ENCODE measurements at places on chromosomes 5 and 9. TPM values are rescaled to one million over a fixed set of nuclear protein-coding genes. Genes with fewer than 3 reads are reported as not detected.
A peak's percentile ranks its signal among the peaks of the same experiment; 100 is the strongest.

DNA sequence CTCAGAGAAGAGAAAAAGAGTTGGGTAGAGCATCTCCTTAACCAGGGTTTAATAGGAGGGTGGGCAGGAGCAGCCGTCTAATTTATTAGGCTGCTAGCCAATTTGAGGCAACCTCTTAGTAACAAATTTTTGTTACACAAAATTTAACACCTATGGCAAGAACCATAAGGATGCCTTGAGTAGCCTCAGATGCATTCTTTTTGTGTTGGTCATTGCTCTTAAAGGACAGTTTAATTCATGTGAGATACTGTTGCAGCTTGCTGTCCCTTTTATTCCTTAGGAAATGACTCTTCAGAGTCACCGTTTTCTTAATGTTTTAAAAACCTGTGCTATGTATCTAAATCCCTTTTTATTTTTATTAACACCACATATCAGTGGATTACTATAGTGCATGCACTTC, 255.1 kb downstream of the MAST4 start:
- no peak for DNase-seq
- no peak overlapping the region for H3K27ac ChIP-seq
- H3K36me3 ChIP-seq, result no peaks in the 10 kb centered on the region
- no peaks in the 10 kb centered on the region for H3K27me3 ChIP-seq

The TCF7 gene
- total RNA-seq, result 7.0 TPM

DNA sequence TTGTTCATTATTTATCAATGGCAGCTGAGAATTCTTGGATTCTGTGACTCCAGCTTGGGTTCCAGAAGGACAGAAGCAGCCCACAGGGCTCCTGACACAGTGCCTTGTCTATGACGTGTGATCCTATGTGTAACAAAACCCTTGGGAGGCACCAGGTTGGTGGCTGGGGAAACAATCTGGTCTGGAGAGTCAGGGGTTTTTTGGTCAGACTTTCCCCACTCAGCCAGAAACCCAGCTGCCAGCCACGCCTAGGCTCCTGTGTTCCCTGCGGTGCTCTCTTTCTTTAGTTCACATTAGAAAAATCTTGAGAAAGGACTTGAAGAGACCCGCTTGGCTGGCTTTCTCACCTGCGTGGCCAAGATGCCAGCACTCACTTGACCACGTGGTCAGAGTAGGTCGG, 15.5 kb upstream of the ZBED3 start:
- no peak for DNase-seq
- H3K4me3 ChIP-seq, result no peak overlapping the region
- no peaks in the 10 kb centered on the region for H3K4me1 ChIP-seq
- H3K27me3 ChIP-seq, result no peaks in the 10 kb centered on the region

GRCh38 chr9:121645003-121645402, 6.4 kb upstream of the DAB2IP start:
- H3K27ac ChIP-seq, result no peak overlapping the region
- DNase-seq, result no peak
- peaks cover 10% of the 10 kb centered on the region for H3K4me1 ChIP-seq
- no peak overlapping the region for H3K4me3 ChIP-seq
- H3K27me3 ChIP-seq, result no peaks in the 10 kb centered on the region
- H3K36me3 ChIP-seq, result no peaks in the 10 kb centered on the region

GRCh38 chr5:64625678-64626077, 64.6 kb upstream of the SHISAL2B start:
- no peak overlapping the region for H3K27ac ChIP-seq
- no peak for DNase-seq
- no peak overlapping the region for H3K4me3 ChIP-seq
- H3K36me3 ChIP-seq, result no peaks in the 10 kb centered on the region
- no peaks in the 10 kb centered on the region for H3K4me1 ChIP-seq

GRCh38 chr5:143156572-143156971, 246.9 kb downstream of the NR3C1 start:
- H3K4me1 ChIP-seq, result peaks cover 16% of the 10 kb centered on the region
- no peak for DNase-seq
- no peaks in the 10 kb centered on the region for H3K36me3 ChIP-seq
- no peak overlapping the region for H3K27ac ChIP-seq
- no peak overlapping the region for H3K4me3 ChIP-seq

The ACSL6 gene
- 0.98 TPM for total RNA-seq

GRCh38 chr5:55421074-55421529, 113.3 kb downstream of the MTREX start:
- DNase-seq, result no peak
- H3K36me3 ChIP-seq, result peaks cover 44% of the 10 kb centered on the region
- H3K4me1 ChIP-seq, result peaks cover 7% of the 10 kb centered on the region
- no peak overlapping the region for H3K27ac ChIP-seq
- H3K4me3 ChIP-seq, result no peak overlapping the region

- DNase-seq, result peak; percentile 58
- H3K4me1 ChIP-seq, result no peaks in the 10 kb centered on the region
- H3K4me3 ChIP-seq, result no peak overlapping the region
- peaks cover 17% of the 10 kb centered on the region for H3K27me3 ChIP-seq
- H3K36me3 ChIP-seq, result no peaks in the 10 kb centered on the region
These were observed 212.7 kb upstream of the MVB12B start for GRCh38 chr9:126113756-126114408.

GRCh38 chr9:137453643-137454081, 5.5 kb downstream of the NSMF start:
- H3K36me3 ChIP-seq, result peaks cover 9% of the 10 kb centered on the region
- no peaks in the 10 kb centered on the region for H3K27me3 ChIP-seq
- peak; percentile 89 for DNase-seq
- peak overlapping the region; percentile 40 for H3K4me3 ChIP-seq
- no peak overlapping the region for H3K27ac ChIP-seq
- peaks cover 15% of the 10 kb centered on the region for H3K4me1 ChIP-seq

The HTR1A gene
- not detected for total RNA-seq

DNA sequence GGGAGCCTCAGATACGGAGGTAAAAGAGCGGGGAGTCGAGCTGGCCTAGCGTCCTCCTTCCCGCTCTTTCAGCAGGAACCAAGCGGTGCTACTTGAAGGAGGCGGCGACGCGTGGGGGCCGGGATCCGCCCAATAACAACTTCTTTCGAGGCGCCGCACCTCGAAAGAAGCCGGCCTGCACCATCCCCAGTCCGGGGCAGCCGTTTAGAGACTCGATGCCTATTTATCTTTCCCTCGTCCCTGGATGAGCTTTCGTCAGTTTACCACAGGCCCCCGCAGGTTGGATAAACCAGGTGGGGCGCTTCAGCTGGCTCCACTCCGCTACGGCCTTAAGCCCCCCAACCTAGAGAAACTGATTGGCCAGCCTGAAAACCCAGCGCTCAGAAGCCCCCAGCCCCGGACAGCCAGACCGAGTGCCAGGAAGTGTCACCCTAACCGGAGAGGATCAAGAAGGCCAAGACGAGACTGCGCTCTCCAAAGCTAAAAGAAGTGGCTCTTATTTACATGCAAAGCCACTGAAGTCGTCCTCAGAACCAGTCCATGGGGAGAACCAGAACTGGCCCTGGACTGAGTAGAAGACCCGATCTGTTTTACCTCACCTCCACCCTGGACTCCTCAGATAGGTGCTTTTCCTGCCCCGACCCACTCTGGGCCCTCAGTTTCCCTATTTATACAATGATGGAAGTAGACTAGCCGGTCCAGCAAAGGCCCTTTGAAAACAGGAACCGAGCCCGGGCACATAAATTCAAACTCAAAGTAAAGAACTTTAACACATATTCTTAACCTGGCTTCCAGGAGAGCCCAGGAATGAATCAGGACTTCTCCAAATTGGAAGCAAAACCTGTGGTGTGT, 1.4 kb downstream of the HAND1 start:
- no peak overlapping the region for H3K4me3 ChIP-seq
- no peak for DNase-seq
- H3K4me1 ChIP-seq, result peaks cover 50% of the 10 kb centered on the region
- H3K27ac ChIP-seq, result no peak overlapping the region

GRCh38 chr9:135413461-135413860, 66.1 kb upstream of the PPP1R26 start:
- H3K4me1 ChIP-seq, result no peaks in the 10 kb centered on the region
- no peak overlapping the region for H3K27ac ChIP-seq
- H3K36me3 ChIP-seq, result no peaks in the 10 kb centered on the region
- H3K27me3 ChIP-seq, result no peaks in the 10 kb centered on the region

- H3K27ac ChIP-seq, result no peak overlapping the region
- no peaks in the 10 kb centered on the region for H3K27me3 ChIP-seq
- DNase-seq, result no peak
- no peaks in the 10 kb centered on the region for H3K4me1 ChIP-seq
- H3K36me3 ChIP-seq, result no peaks in the 10 kb centered on the region
- H3K4me3 ChIP-seq, result no peak overlapping the region
These were observed 214.6 kb downstream of the GABRG2 start for GRCh38 chr5:162282191-162282590.

- H3K36me3 ChIP-seq, result no peaks in the 10 kb centered on the region
- no peaks in the 10 kb centered on the region for H3K27me3 ChIP-seq
- DNase-seq, result no peak
- no peak overlapping the region for H3K27ac ChIP-seq
- H3K4me3 ChIP-seq, result no peak overlapping the region
These were observed 103.3 kb downstream of the CWC27 start for GRCh38 chr5:64872044-64872443.

DNA sequence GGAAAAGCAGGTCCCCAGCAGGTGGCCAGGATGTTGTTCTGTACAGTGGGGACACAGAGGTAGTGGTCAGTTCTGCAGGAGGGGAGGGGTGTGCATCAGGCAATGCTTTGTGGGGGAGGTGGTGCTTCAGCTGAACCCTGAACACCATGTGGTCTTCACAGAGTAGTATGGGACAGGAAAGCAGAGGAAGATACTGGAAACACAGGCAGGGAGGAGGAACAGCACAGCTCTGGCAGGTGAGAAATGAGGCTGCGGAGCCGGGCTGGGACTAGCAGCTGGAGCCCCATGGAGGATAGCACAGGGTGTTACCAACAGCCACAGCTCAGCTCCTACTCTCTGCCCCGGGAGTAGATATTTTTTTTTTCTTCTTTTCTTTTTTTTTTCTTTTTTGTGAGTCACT, 161.5 kb downstream of the ENTREP1 start:
- no peak for DNase-seq
- no peak overlapping the region for H3K27ac ChIP-seq
- H3K27me3 ChIP-seq, result no peaks in the 10 kb centered on the region
- no peak overlapping the region for H3K4me3 ChIP-seq

- peaks cover 8% of the 10 kb centered on the region for H3K4me1 ChIP-seq
- H3K27ac ChIP-seq, result no peak overlapping the region
- H3K4me3 ChIP-seq, result no peak overlapping the region
- no peak for DNase-seq
These were observed 199.7 kb downstream of the ARHGEF28 start for GRCh38 chr5:73825736-73826135.

DNA sequence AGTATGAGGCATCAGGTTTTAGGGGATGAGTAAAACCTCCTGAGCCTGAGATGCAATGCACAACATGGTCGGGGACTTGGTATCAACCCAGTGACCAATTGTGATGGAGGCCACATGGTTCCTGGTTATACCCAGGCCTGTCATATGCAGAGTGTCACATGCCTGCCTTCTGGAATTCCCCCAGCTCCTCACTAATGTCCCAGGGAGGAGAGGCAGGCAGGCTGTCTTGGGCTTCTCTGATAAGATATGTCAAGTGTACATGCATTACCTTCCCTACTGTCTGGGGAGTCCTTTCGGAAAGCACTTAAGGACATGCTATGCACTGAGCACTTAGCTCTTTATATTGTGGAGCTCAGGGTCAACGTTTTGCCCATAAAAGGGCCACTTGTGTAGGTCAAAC, 14.2 kb upstream of the PALM2AKAP2 start:
- H3K4me3 ChIP-seq, result no peak overlapping the region
- H3K4me1 ChIP-seq, result no peaks in the 10 kb centered on the region
- H3K27me3 ChIP-seq, result no peaks in the 10 kb centered on the region
- H3K27ac ChIP-seq, result no peak overlapping the region
- no peaks in the 10 kb centered on the region for H3K36me3 ChIP-seq

DNA sequence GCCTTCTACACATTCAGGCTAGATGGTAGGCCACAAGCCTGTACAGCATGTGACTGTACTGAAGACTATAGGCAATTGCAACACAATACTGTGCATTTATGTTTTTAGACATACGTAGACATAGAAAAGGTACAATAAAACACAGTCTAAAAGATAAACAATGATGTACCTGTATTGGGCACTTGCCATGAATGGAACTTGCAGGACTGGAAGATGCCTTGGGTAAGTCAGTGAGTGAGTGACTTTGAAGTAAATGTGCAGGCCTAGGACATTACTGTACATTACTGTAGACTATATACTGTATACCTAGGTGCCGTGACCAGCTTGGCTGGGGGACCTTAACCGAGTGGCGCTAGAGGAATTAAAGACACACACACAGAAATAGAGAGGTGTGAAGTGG, 53.1 kb downstream of the CTSL start:
- no peaks in the 10 kb centered on the region for H3K4me1 ChIP-seq
- no peaks in the 10 kb centered on the region for H3K36me3 ChIP-seq
- H3K27me3 ChIP-seq, result no peaks in the 10 kb centered on the region

GRCh38 chr5:42593591-42593990, 163.0 kb upstream of the CCDC152 start:
- H3K27ac ChIP-seq, result no peak overlapping the region
- H3K4me1 ChIP-seq, result peaks cover 13% of the 10 kb centered on the region
- H3K4me3 ChIP-seq, result no peak overlapping the region
- no peaks in the 10 kb centered on the region for H3K36me3 ChIP-seq

GRCh38 chr9:134434894-134435506, 108.7 kb downstream of the RXRA start:
- H3K27me3 ChIP-seq, result no peaks in the 10 kb centered on the region
- peak overlapping the region; percentile 77 for H3K27ac ChIP-seq
- peak overlapping the region; percentile 25 for H3K4me3 ChIP-seq
- DNase-seq, result peak; percentile 94
- peaks cover 38% of the 10 kb centered on the region for H3K36me3 ChIP-seq
- peaks cover 61% of the 10 kb centered on the region for H3K4me1 ChIP-seq

DNA sequence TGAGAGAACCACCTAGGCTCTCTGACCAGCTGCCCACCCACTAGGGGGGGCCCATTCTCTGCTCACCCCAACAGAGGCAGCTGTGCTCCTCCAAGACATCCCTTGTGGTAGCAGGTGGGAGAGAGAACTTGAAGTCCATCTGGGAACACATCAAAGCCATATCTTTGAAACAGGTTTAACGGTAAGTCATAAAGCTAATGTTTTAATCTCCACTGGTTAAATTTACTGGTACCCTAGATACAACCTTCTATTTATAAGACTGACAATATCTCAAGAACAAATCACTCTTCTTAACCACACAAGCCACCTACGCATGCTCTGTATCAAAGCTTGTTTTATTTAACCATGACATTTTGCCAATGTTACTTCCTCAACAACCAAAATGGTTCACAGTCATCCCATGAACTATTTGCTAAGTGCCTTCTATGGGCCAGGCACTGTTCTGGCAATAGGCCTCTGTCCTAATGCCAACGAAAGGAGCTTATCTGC, 20.4 kb downstream of the AUH start:
- H3K4me3 ChIP-seq, result no peak overlapping the region
- no peaks in the 10 kb centered on the region for H3K27me3 ChIP-seq
- no peak for DNase-seq
- H3K4me1 ChIP-seq, result no peaks in the 10 kb centered on the region

- H3K27ac ChIP-seq, result peak within 1 kb of the TSS; percentile 88
- H3K27me3 ChIP-seq, result no peaks in the 10 kb centered on the region
- DNase-seq, result peak; percentile 97
- peak within 1 kb of the TSS; percentile 96 for H3K4me3 ChIP-seq
- H3K4me1 ChIP-seq, result peaks cover 14% of the 10 kb centered on the region
These were observed at the start of gene MED10 for GRCh38 chr5:6377905-6378765. Gene MED10 (minus strand): TSS chr5:6378547. CDS start chr5:6378483, 64 bp downstream.

Measured in upper lobe of right lung (tissue), 1 donor.